ENCODE measurements at places on chromosomes 12 and 14.

GRCh38 chr12:103626498-103626897 is 39.4 kb downstream of the STAB2 start:
- DNase-seq: peak; percentile 41

DNA sequence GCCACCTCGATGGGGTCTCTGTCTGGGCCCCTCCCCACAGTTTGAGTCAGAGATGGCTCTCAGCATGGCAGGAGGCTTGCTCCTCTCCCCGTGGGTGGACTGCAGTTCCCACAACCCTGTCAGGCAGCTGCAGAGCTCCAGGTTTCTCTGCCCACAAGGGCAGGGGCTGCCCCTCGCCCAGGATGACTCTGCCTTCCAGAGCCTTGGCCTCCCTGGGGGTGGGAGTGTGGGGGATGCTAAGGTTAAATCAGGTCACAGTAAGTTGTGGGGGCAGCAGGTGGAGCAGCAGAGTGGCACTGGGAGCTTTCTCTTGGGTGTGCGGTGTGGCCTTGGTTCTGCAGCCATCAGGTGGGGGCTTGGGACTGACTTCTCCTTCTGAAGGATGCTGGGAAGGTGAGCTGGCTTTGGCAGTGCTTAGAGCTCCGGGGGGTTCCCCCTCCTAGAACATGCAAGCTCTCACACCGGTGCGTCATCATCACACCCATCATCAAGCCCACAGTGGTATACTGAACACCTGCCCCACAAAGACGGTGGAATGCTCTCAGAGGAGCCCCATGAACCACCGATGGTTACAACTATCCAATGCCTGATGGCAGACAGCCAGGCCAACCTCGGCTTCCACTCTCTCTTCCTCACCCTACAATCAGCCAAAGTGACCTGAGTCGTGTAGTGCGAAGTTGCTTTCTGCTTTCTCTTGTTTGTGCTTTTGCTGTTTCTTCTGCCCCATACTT is 39.7 kb downstream of the ERH start:
- DNase-seq: no peak

- DNase-seq: peak; percentile 53
Measured at GRCh38 chr12:82862069-82862841, 175.5 kb downstream of the TMTC2 start.

GRCh38 chr12:20030826-20031225 is 337.5 kb upstream of the PDE3A start:
- DNase-seq: peak; percentile 19

- no peak for DNase-seq
Measured at GRCh38 chr12:666766-667308, 3.6 kb upstream of the NINJ2 start.

GRCh38 chr14:67191768-67192290 is 2.6 kb downstream of the GARIN2 start:
- no peak for DNase-seq

GRCh38 chr14:30854492-30854891 is 19.9 kb upstream of the COCH start:
- DNase-seq: no peak

- no peak for DNase-seq
Measured at GRCh38 chr14:49512571-49512970, 73.6 kb downstream of the RPS29 start.

- DNase-seq: no peak
Measured at GRCh38 chr14:91722386-91722785, 9.5 kb downstream of the CATSPERB start.

DNA sequence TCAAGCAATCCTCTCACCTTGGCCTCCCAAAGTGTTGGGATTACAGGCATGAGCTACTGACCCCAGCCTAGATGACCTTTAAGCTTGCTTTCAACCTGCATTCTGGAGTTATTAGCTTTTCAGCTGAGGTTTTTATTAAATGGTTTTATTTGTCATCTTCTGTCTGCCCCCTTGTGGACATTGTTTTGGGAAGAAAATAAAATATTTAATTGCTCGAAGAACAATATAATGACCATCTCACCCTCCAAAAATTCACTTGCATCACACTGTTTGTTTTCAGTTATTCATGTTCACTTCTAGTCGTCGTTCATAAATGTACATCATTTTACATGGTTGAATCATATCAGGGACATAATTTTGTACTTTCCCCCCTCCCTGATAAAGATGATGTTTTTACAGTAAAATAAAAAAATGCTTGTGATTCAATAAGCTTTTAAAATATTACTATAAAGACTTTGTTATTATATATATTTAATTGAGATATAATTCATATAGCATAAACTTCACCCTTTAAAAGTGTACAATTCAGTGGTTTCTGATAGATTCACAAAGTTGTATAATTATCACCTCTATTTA is 10.1 kb upstream of the SPATS2 start:
- peak; percentile 69 for DNase-seq

GRCh38 chr14:65228436-65228835 is 126.1 kb upstream of the MAX start:
- no peak for DNase-seq

Measured in fibroblast of villous mesenchyme (primary cell).